GM23338 (cell line): ENCODE measurements at places on chromosomes 4 and X. TPM values are rescaled to one million over a fixed set of nuclear protein-coding genes. Genes with fewer than 3 reads are reported as not detected.

DNA sequence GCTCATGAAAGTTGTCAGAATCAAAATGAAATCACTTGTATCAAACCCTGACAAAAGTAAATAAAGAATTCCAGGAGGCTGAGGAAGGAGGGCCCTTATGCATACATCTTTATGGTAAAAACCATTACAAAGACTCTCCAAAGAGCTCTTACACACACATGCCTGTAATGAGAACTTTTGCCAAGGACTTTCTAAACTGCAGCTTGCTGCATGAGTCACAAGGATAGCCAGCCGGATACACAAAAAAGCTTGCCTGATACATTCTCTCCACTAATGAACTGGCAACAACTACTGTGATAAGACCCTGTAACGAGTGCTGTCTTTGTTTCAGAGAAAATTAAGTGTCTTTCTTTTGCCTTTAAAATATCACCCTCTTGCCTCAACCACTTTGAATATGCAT lies 618.1 kb downstream of the PPP4R3C start:
- no peak for DNase-seq

DNA sequence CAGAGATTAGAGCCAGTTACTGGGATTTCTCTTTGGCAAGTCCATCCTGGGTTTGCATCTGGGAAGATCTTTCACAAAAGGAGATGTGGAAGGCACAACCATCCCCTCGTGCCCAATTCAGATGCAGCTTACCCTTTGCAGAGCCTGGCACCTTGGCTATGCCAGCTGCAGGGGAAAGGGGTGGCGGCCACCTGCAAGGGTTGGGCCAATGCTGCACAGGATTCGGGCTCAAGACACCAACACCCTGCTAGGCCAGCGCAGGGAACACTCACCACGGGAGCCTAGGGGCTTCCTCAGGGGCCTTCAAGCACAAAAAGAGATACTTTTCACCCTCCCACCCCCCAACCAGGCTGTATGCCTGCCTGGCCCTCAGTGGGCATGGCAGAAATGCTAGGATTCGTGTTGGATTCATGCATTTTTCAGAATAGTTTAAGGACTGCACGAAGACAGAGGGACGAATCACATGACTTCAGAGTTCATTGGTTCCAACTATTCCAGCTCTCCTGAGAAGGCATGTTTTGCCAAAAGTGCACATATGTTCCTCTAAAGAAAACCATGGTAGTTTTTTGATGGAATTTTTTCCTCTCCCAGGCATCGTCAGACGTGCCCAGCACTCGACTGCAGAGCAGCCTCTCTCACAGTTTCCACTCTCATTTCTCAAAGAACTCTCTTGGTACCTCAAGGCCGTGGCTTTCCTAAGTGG lies 94.4 kb downstream of the PHKA2 start:
- no peak for DNase-seq

GRCh38 chr4:86557526-86557925 lies 36.6 kb upstream of the PTPN13 start:
- no peak for DNase-seq

DNA sequence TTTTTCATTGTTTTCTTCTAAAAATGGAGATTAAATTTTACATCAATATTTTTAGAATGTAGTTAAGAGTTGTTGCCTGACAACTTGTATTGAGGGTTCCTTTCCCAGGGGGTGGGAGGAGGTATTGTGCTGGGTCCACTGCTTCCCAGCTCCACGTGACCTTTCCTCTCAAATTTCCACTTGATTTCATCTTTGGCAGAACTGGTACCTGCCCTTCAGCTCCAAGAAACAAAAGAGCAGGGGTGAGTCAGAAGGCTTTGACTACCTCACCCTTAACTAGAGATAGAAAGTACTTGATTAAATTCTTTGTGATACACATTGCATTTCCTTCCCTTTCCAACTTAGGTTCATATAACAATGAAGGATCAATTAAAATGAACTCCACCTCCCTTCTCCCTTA lies 19.7 kb downstream of the TRIM2 start:
- no peak for DNase-seq

DNA sequence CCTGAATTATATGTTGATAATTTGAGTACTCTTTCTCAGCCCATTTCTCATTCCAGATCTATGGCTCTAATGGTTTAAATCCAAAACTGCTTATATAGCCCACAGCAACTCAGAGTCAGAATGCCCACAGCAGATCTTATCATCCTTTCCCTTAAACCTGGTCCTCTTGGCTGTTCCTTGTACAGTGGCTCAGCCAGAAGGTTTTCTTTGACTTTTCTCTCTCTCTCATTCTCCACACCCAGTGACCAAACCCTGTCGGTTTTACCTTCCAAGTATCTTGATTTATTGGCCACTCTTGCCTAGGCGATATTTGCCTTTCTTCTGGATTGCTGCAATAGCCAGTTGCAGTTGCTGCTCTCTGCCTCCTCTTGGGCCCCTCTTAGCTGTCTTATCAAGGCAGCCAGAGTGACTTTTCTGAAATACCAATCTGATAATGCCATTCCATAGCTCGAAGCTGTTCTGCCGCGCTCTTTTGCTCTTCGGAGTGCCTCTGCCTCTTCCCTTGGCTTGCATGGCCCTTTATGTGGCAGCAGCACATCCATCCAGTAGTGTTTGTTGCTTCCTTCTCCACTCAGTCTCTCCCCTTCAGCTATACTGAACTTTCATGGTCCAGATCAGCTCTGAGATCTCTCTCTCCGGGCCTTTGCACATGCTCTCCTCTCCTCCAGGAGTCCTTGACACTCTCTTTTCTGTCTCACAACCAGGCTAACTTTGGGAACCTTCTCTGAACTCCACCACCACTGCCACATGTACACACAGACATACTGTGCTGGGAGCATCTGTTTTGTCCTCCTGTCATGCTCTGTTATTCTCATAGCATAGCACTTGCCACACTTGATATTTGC lies 11.8 kb downstream of the GAB1 start:
- no peak for DNase-seq

GRCh38 chr4:189506080-189506479 lies 434.6 kb upstream of the FRG1 start:
- DNase-seq, result no peak

DNA sequence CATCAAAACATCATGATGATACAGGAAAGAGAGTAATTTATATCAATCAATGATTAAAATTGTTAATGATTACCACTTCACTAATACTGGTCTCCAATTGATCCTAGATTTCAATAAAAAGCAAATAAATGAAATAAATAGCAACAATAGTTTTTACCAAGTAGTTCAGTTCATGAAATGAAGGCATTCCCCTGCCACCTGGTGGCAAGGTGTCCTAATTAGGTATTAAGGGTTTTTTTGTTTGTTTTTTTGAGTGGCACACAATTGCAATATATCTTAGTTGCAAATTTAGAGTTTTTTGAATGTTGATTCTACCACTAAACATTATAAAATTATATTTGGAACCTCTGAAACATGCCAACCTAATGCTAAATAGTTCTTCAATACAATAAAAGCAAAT lies 157.4 kb upstream of the PDE5A start:
- DNase-seq, result peak; percentile 58

DNA sequence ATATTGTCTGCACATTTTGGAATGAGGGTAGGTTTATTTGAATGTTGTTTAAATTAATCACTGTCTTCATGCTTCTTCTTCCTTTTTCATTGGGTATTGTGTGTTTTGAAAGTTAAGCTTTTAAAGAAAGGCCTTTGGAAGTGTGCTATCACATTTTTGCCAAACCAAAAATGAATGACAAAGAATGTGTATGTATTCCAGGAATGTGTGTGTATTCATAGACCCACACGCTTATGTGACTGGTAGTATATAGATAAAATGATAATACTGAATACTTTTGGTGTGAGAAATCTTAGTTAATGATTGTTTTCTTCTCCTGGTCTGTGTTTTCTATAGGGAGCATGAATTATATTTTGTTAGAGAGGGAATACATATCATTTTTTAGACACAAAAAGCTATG lies 404.4 kb downstream of the TLL1 start:
- no peak for DNase-seq

- no peak for DNase-seq
Measured at GRCh38 chr4:127224556-127224955, 408.2 kb upstream of the INTU start.

DNA sequence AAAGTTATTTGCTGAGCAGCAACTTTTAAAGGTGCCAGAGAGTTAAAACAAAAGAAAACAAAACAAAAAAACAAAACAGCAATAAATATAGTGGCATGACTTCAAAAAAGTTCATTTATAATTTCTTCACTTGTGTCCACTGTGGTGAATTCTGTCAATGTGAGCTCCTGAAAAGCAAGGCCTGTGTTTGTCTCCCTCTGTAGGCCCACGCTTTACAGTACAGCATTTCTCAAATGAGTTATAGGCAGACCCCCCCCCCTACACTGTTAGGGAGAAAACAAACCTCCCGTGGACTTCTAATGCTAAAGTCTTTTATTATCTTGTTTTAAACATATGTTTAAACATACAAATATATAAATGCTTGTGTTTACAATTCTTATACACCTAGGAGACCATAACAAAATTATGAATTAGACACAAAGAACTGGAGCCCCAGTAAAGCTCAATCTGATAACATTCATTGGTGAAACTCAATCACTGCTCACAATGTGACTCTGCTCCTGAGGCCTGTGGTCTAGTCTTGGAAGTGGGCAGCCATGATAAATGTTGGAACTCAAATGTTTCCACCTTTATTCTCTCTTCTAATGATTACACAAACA lies 47.0 kb upstream of the SCOC start:
- DNase-seq, result peak; percentile 68

GRCh38 chr4:72063726-72064125 lies 31.9 kb downstream of the NPFFR2 start:
- no peak for DNase-seq

DNA sequence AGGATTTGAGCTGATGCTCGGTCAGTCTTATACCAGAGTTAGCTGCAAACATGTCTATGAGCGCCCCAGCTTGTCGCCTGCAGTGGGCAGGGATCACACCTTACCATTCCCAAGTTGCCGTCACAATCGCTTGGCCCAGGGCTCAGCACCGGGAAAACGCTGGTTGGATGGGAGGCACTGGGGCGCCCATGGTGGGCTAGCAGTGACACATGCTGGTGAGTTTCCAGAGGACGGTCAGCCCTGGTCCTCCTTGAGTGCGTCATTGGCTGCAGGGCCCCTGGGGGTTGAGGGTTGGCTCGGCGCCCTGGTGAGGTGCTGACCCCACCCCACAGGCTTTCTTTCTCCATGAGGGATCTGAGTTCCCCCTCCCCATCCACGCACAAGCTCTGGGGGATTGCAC lies 50.4 kb downstream of the SORCS2 start:
- DNase-seq, result no peak

- DNase-seq, result peak; percentile 44
Measured at GRCh38 chr4:154313004-154313585, 178.5 kb downstream of the DCHS2 start.

DNA sequence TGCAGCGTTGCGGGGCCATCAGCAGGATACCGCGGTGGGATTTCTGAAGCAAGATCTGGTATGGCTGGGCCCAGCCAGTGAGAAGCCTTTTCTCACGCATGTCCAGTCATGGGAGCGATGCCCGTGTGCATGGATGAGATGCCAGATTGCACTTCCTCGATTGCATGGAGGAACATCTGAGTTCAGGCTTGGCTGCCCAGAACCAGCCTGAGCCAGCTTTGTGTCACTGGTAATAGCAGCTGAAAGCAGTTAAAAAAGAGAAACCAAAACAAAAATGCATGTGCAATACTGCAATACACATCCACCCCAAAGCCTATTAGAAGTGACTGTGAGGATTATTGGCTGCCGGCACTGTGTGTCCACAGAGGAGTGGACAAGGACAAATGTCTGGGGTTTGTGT lies 59.3 kb downstream of the PSAPL1 start:
- DNase-seq, result no peak

DNA sequence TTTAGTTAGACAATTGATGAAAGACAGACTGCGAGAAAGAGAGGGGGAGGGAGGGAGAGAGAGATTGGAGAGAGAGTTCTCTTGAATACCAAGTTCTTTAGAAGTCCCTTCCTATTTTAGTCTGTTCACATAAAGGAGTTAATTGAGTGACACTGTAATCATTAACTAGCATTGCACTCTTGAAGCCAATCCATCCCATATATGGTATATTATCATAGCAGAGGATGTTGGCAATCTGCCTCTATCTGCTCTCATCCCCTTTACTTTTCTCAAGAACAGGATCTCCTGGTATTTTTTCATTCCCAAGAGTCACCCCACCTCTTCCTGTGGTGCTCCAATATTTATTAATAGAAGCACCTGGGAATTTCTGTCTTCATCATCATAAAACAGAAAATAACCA lies 959.6 kb upstream of the NDST4 start:
- no peak for DNase-seq

DNA sequence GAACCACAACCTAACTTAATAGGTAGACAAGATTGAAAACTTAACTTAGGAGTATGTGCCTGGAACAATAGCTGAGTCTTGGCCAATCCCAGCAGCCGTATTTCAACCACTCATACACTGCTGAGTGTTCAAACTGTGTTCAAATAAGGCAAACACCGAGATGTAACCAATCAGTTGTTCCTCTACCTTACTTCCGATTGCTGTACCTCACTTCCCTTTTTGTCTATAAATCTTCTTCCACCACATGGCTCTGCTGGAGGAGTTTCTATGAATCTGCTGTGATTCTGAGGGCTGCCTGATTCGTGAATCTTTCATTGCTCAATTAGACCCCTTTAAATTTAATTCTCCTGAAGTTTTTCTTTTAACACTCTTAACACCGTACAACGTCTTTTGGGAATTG lies 108.0 kb downstream of the ANAPC4 start:
- DNase-seq, result no peak

- no peak for DNase-seq
Measured at GRCh38 chr4:73875401-73875800, 6.2 kb downstream of the CXCL1 start.

GRCh38 chrX:1657367-1658070 lies 42.7 kb downstream of the ASMT start:
- DNase-seq, result no peak

- no peak for DNase-seq
Measured at GRCh38 chr4:41504167-41504818, 33.7 kb upstream of the LIMCH1 start.

The RASL11B gene
- 97.0 and 100.0 TPM in 2 replicates for total RNA-seq

The HAND2 gene
- total RNA-seq, result not detected in 2 replicates

The BANK1 gene
- total RNA-seq, result 0.87 and 1.0 TPM in 2 replicates

The CSAG3 gene
- not detected in 2 replicates for total RNA-seq

The RNF128 gene
- 2.2 and 3.2 TPM in 2 replicates for total RNA-seq

The OGT gene
- 128 and 163 TPM in 2 replicates for total RNA-seq

The DGKK gene
- total RNA-seq, result 8.1 and 8.9 TPM in 2 replicates

The FABP2 gene
- not detected in 2 replicates for total RNA-seq

The SPANXN4 gene
- total RNA-seq, result not detected in 2 replicates

The PTCHD1 gene
- 1.5 and 1.9 TPM in 2 replicates for total RNA-seq
